ENCODE measurements at places on chromosomes 5 and 9.
A peak's percentile ranks its signal among the peaks of the same experiment; 100 is the strongest.

- no peak for DNase-seq
Measured at GRCh38 chr9:124045076-124045829, 33.7 kb downstream of the LHX2 start.

GRCh38 chr5:94872526-94872925 is 254.1 kb downstream of the SLF1 start:
- DNase-seq, result no peak

GRCh38 chr5:94245608-94246007 is 372.8 kb downstream of the KIAA0825 start:
- DNase-seq, result no peak

DNA sequence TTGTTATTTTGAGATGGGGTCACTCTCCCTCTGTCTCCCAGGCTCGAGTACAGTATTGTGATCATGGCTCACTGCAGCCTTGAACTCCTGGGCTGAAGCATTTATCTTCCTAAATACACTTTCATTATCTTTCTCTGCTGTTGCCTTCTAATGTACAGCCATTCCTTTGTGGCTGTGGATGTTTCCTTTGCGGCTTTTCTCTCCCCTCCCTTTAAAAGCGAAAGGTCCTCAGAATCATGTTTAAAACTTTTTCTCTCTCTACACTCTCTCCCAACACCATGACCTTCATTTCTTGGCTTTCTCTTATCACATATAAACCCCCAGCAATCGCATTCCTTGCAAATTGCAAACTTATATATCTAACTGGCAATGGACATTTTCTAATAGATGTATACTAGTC is 1.6 kb downstream of the IFNA2 start:
- DNase-seq, result no peak

DNA sequence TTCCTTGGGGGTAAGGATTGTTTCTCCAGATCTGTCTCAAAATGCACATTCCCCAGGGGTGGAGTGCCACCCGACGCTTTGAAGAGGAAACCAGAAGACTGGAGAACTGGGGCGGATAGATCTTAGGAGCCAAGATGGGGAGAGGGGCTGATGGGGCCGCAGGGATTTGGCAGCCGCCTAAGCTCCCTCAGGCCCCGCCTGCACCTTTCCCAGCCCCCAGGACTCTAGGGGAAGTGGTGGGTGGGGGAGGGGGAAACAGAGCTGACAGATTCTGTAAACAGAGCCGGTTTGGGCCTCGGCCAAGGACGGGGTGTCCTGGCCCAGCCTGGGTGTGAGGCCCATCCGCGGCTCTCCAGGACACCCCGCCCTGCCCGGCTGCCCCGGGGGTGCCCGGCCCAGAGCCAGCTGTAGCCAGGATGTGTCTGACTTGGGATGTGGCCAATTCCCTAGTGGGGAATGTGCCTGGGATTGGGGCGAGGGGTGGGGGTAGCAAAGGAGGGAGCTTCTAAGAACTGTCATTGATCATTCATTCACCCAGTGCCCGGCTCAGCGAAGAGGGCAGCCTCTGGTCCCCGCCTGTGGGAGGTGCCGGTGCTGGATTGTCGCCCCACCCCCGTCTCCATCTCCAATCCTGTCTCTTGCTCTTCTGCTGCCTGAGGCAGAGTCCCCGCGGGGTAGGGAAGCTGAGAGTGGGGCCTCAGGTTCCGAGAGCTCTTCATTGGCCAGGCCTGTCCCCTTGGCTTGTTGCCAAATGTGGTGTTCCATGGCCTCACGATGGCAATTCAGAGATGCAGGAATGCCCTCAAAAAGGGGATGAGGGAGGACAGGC is 54.8 kb upstream of the CDKN2AIPNL start:
- peak; percentile 18 for DNase-seq

- DNase-seq, result peak; percentile 5
Measured at GRCh38 chr5:35436400-35437057, 181.1 kb upstream of the SPEF2 start.

DNA sequence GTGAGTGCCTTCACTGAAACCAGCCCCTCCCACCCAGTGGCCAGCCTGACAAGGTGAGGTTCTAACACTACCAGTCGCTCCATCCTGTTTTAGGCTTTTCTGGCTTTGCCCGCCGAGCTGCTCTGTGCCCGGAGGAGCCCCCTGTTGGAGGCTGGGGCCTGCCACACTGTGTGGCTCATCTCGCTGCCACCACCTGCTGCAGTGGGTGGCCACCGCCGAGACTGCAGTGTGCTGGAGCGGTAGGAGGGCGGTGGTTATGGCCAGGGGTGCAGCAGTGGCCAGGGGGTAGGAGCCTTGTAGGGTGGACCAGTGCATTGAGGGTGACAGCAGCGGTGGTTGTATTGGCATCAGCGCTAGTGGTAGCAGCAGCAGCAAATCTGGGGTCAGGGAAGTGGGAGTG is 74.7 kb upstream of the PCAT7 start:
- no peak for DNase-seq

DNA sequence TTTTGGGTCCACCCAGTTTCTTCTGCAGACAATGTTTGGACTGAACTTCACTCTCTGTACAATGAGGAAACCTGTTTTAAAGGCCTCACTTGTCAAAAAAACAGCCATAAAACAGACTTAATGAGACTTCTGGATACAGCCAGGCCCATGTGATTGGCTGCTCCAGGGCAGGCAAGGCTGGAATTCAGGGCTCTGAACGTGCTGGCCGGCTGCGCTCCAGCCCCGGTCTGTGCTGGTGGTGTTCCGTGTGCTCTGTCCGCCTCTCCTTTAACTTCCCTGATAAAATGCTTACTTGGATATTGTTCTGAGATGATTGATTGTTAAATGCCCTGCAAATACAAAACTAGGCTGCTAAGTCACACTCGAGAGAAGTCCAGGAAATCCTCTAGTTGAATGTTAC is 131.2 kb upstream of the KLF4 start:
- no peak for DNase-seq

DNA sequence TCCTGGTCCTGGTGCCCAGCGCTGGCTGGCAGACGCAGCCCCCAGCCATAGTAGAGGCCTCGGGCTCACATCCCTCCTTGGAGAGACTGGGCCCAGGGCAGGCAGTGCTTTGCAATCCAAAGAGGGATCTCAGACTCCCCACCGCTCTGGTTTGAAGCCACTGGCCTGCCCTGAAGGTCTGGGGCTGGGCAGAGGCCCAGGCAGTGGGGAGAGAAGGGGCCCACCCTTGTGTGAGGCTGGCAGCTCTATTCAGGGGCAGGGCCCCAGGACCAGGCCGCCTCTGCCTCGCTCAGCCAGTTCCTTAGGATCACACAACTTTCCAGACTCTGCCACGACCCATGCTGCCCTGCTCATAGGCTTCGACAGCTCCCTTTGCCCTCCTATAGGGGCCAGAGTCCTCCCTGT is 10.7 kb upstream of the SEC16A start:
- DNase-seq, result no peak

DNA sequence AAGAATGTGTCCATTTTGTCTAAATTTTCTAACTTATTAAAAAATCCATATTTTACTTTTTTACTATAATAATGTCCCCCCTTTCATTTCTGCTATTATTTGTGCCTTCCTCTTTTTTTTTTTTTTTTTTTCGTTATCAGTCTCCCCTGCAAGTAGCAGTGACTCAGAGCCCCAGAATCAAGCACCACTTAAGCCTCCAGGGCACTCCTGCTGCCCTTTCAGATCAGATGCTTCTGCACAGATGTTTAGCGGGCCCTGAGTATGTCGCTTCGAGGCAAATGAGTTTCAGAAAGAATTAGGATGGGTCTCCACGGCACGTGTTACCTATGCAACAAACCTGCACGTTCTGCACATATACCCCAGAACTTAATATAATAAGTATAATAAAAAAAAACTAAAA is 11.7 kb downstream of the MED7 start:
- no peak for DNase-seq

DNA sequence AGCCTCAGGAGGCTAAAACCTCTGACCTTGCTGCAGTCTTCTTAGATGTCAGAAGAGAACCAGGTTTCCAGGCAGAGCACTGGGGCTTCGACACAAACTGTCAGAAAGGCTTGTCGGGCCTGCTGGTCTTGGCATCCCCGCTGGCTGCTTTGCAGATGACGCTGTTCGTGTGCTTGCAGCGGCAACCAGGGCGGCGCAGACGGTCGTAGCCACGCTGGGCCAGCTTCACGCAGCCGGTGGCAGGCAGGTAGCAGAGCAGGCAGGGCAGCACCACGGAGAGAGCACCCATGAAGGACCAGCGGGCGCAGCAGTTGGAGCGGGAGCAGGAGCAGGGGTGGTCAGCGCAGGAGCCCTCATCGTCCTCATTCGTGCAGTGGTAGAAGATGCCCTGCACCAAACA is 10.7 kb downstream of the SPRY4 start:
- no peak for DNase-seq

DNA sequence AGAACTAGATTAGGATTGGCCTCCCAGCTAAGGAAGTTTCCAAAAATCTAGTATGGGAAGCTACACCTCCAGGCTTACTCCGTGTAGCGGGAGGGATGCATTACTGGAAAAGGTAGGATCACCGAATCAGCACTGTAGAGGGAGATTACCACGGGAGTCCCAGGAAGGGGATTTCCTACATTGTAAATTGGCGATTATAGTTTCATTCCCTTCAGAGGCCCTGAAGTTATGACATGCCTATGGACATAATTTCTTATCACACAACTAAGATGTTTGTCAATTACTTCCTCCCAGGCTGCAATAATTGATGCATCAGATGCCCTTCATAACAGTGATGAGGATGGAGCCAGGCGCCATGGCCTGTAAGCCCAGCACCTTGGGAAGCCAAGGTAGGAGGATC is 71.2 kb upstream of the NR4A3 start:
- no peak for DNase-seq

- DNase-seq, result peak; percentile 68
Measured at GRCh38 chr5:62354028-62354874, 48.2 kb downstream of the KIF2A start.

GRCh38 chr5:43165323-43165722 is 26.7 kb upstream of the NIM1K start:
- DNase-seq, result no peak

- DNase-seq, result no peak
Measured at GRCh38 chr5:117954331-117954730, 1034.0 kb downstream of the DTWD2 start.

DNA sequence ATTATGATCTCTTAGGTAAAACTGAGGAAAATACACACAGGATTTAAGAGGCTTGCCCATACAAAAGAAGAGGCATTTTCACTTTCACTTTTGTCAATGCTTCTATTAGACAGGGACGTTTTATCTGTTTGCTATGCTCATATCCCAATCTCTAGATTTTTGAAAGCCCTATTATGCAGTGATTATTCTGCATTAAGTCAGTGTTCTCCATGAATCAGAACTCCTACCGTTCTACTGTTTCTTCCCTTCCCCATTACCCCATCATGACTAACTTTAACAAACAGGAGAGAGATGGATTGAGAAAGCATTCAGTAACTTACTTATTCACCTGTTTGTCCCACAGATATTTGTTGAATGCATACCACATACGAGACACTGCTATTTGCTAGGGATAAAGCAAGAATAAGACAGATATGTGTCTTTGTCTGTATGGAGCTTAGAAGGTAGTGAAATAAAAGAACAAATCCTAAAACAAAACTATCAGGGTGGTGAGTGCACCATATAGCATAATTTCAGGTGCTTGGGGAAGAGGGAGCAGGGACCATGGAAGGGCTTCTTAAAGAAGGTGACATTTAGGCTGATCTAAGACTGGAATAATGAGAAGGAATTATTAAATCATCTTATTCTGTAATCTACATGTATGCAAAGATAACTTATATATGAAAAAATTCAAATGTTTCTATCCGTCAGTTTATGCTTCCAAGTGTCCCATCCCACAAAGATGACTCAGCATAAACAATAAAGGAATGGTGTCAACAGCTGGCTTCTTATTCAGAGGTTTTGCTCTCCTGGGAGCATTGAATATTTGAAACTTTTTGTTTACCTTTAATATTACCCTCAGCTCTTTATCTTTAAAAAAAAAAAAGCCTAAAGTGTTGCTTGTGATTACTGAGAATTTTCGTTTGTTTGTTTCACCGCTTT is 328.1 kb downstream of the HINT1 start:
- peak; percentile 3 for DNase-seq

GRCh38 chr5:133353741-133354140 is 258.6 kb downstream of the FSTL4 start:
- DNase-seq, result no peak

- DNase-seq, result peak; percentile 36
Measured at GRCh38 chr5:176658817-176659511, 11.7 kb downstream of the TSPAN17 start.

GRCh38 chr9:89353989-89354388 is 35.7 kb downstream of the SECISBP2 start:
- no peak for DNase-seq

- DNase-seq, result no peak
Measured at GRCh38 chr9:21875893-21876292, 73.5 kb downstream of the MTAP start.

- DNase-seq, result no peak
Measured at GRCh38 chr5:135053278-135053677, 19.2 kb upstream of the PITX1 start.

DNA sequence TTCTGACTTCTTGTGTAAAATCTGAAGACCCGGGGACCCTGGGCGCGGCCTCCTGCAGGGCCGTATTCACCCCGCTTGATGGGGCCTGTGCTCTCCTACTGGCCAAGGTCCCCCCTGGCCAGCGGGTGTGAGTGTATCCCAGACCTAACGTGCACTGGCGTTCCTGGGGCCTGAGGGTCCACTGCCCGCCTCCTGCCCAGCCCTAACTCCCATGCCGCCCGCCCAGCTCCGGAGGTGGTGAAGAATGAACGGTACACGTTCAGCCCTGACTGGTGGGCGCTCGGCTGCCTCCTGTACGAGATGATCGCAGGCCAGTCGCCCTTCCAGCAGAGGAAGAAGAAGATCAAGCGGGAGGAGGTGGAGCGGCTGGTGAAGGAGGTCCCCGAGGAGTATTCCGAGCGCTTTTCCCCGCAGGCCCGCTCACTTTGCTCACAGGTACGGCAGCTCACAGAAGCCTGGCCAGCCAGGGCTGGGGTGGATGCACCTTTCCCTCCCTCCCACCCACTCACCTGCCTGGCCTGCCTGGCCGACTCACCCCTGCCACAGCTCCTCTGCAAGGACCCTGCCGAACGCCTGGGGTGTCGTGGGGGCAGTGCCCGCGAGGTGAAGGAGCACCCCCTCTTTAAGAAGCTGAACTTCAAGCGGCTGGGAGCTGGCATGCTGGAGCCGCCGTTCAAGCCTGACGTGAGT is 9.5 kb downstream of the GRK6 start:
- DNase-seq, result no peak

GRCh38 chr9:22307013-22307711 is 139.5 kb upstream of the DMRTA1 start:
- DNase-seq, result peak; percentile 6

- no peak for DNase-seq
Measured at GRCh38 chr9:36088020-36088419, 48.5 kb upstream of the GLIPR2 start.

- no peak for DNase-seq
Measured at GRCh38 chr9:93965830-93966577, 10.8 kb upstream of the BARX1 start.

GRCh38 chr9:29556317-29556716 is 1983.0 kb upstream of the C9orf72 start:
- DNase-seq, result no peak
